ENCODE measurements at places on chromosomes 16 and 17.
A peak's percentile ranks its signal among the peaks of the same experiment; 100 is the strongest.

- DNase-seq: no peak
These were observed 71.1 kb downstream of the LMF1 start for GRCh38 chr16:899683-900060.

DNA sequence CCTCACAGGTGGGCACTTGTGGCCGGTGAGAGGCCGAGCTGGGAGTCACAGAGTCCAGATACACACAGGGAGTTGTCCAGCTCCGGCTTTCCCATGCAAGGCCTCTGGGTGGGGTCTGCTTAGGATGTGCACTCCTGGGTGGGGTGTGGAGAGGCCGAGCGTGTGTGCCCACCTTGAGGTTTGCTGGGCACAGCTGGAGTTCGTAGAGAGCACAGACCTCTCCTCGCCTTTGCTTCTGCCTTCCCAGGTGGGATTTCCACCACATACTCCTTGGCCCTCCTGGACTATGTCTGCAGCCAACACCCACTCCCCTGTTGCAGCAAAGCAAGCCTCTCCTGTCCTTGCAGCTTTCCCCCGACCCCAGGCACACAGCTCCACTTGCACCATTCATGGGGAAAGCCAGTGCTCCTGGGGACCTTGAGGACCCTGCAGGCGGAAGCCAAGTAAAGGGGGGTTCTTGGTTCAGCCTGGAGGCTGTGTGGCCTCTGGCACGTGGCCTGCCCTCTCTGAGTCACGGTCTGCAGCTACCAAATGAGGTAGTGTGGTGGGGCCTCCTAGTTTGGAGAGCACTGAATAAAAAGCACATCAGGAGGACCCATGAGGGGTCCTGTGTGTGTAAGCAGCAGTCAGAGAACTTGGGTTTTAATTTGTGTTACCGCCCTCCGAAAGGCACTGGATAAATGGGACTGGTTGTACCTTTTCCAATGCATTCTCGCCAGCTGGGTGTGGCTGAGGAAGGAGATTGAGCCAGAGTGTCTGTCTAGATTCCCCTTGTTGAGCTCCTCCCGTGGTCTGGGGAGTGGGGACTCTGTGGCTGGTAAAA, 31.5 kb downstream of the MPRIP start:
- DNase-seq: no peak

GRCh38 chr17:74484066-74484465, 17.6 kb downstream of the CD300A start:
- no peak for DNase-seq

DNA sequence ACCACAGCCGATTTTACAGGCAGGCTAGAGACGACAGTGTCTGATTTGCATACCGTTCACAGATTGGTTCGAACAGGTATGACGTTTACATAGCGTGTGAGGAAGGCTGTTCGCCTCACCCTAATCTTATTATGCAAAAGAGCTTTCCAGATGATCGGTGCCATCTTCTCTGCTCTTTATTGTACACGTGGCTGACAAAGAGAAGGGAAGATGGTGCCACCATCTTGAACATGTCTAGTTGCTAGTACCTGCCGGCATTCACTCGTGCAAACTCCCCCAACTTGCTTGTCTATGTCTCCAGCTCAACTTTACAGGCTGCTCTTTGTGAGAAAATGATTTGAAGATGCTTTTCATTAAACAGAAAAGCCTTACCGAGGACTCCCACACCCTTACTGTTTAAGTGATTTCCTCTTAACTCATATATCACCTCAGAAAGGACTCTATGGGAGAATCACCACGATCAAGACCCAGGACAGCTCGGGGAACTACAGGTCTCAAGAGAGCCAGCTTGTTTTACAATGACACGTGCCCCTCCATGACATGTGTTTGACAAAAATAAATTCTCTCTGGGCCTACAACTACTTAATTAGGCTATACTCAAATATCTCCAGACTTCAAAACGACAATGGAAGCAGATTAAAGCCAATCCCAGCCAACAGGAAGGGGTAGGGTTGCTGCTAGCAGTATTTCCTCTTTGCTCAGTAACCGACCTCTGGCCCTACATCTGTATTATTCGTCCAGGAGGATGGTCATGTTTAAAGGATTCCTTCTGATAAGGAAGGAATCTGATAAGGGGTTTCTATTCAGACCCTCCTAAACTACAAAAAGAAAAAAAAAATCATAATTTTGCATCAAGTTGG, 480.6 kb downstream of the TMEM114 start:
- DNase-seq: no peak

DNA sequence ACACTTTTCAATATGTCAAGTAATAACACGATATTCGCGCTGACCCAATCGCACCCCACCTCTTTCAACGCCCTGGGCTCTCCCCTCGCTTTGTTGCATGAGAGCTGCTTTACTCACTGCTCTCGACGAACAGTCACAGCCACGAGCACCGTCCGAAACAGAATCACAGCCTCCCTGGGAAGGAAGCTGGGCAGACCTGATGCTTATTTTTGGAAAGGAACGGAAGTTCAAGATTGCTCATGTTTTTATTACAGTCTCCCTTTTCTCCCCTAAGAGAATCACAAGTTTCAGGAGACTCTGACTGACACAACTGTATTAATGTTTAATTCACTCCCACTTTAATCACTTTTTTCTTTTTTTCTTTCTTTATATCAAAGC, 67.8 kb downstream of the ANKRD11 start:
- no peak for DNase-seq

GRCh38 chr16:50535506-50536257, 12.5 kb upstream of the NKD1 start:
- DNase-seq: no peak

GRCh38 chr17:1351971-1352370, 48.1 kb downstream of the YWHAE start:
- DNase-seq: no peak

- no peak for DNase-seq
These were observed 16.4 kb downstream of the MVP start for GRCh38 chr16:29836623-29837022.

- DNase-seq: peak; percentile 42
These were observed 11.4 kb downstream of the ZNF629 start for GRCh38 chr16:30775392-30776188.

DNA sequence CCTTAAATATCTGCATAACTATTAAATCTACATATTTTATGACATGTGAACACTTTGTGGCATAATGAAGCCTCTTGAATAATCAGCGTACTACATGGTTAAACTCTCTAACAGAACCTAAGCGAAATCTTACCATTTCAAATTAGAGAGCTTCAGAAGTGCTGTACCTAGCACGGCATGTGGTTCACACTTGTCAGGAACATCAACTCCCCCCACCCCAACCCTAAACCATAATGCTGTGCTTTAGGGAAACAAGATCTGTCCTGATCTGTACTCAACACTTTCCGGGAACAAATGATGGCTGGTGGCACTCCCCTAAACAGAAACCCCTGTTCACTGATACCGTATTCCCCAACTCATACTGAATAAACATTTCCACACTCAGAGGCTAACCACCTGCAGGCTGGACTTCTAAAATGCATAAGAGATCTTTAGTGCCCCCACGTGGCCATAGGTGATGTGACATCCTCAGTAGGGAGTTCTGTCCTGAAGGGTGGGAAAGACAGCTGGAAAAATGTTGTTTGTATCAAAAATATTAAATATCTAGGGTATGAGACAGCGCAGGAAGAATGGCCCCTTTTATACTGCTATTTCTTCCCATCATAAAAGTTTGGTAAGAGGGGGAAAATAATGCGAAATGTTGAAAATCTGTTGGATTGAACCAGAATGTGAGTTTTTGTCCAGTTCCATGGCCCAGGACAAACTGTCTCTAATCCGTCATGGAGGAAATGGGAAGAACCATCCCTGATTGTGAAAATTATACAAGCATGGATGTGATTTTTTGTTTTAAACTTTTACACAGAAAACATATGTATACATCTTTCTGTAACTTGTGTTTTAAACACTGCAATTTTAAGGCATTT, 88.6 kb downstream of the USP31 start:
- peak; percentile 33 for DNase-seq

GRCh38 chr17:44914148-44914547, 1.2 kb downstream of the GFAP start:
- no peak for DNase-seq

DNA sequence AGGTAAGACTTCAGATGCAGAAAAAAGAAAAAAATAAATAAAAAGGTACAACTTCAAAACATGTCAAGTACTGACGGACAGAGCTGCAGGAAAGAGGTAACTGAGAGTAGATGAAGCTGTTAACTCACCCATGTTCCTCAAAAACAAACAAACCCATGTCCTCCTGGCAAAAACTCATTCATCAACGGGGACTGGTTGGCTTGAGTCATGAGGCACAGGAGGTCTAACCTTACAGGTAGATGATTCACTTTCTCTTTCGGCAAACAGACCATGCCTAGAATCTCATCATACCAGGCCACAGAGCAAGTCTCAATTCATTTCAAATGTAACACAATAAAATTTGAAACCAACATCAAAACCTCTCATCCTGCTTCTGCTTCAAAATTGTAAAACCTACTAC, 12.3 kb upstream of the FASN start:
- DNase-seq: no peak

- no peak for DNase-seq
These were observed 13.2 kb upstream of the VPS35L start for GRCh38 chr16:19542138-19542821.

DNA sequence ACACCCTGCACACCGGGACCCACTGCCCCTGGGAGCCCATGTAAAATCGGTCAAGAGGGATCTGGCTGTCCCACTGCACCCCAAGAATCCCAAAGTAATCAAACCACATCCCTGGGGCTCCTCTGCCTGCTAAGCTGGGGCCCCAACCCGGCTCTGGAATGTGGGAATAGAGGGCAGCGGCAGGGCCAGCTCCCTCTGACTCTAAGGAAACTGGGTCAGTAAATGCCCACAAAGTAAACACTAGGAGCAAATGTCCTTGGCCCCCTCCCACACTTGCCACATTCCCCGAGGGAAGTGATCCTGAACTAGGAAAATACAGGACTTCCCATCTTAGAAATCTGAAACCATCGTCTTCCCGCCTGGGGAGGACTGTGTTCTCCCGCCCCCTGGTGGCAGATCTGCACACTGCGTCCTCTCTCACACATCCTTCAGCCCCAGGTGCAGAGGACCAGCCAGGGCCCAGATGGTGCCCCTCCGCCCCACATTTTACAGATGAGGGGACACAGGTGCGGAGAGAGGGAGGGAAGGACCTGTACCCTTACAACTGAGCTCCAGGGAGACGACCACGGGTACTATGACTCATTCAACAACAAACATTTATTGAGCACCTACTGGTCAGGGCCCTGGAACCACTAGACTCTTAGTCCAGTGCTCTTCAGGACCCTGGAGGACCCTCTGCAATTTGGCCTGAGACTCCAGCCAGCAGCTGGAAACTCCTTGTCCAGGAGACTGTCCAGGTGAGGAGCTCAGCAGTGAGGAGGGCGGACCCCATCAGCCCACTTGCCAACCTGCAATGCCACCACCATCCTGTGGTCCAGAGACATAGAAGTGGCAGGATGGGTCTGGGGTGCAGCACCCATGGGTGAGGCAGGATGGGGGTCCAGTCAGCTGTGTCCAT, 10.1 kb downstream of the P3H4 start:
- DNase-seq: peak; percentile 58

- no peak for DNase-seq
These were observed 8.6 kb upstream of the DHRS13 start for GRCh38 chr17:28911411-28912045.

DNA sequence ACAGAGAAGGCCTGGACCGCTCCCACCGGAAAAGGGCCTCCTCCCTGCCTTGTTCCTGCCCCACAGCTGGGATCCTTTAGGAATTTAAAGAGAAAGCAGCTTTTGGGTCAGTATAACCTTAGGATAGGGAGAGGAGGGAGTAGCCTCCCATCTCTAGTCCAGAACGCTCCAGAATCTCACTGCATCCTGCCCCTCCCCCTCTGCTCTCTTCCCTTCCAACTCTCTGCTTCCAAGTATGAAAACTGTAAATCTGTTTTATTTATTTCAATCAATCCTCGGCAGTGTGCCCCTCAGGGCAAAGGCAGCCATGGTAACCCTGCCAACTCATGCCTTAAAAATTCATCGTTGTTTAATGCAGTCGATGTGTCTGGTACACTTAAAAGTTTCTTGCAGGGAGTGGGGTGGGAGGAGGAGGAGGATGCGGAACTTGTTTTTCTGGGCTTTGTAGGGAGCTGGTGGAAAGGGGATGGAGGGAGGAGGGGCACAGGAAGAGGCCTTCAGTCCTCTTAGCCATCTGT, 21.2 kb upstream of the MTSS2 start:
- no peak for DNase-seq

DNA sequence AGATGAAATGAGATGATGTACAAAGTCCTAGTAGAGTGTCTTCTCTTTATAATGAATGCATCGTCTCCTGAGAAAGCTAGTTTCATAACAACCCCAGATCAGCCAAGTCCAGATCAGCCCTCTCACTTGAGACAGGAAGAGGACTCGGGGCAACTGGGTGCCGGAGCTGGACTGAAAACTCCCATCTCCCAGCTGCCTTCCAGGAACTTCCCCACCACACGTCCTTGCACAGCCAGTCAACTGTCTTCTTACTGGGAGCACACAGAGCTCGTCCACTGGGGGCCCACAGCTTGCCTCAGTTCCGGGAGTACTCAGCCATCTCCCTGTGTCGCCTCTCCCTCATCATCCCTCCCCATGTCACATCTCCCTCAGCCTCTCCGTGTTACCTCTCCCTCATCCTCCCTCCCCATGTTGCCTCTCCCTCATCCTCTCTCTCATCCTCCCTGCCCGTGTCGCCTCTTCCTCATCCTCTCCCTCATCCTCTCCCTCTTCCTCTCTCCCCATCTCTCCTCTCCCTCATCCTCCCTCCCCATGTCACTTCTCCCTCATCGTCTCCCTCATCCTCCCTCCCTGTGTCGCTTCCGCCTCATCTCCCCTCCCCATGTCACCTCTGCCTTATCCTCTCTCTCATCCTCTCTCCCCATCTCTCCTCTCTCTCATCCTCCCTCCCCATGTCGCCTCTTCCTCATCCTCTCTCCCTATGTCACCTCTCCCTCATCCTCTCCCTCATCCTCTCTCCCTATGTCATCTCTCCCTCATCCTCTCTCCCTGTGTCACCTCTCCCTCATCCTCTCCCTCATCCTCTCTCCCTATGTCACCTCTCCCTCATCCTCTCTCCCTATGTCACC, 22.4 kb upstream of the KCNH6 start:
- no peak for DNase-seq

DNA sequence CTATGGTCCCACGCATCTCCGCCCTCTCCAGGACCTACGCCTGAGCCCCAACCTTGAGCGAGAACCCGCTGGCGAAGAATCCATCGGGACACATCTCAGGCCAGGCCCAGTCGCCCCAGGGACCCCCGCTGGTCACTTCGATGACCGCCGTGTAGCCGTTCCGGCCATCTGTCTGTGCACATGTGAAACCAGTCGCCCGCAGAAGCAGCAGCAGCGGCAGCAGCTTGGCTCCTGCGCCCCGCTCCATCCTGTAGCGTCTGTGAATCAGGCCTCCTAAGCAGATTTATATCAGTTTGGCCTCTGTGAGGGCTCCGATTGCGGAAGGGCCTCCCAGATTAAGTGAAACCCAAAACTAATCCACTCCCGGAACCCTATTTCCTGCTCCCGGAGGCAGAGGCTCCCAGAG, at the start of gene VMO1:
TSS of gene VMO1 (minus strand) at position 259 of the 406 bp plus-strand sequence. CDS start at position 247, 12 bp downstream.
- no peak for DNase-seq

- DNase-seq: no peak
These were observed 997 bp upstream of the CDH11 start for GRCh38 chr16:65122724-65123395.

GRCh38 chr16:10577305-10578202, 2.8 kb downstream of the EMP2 start:
- no peak for DNase-seq

DNA sequence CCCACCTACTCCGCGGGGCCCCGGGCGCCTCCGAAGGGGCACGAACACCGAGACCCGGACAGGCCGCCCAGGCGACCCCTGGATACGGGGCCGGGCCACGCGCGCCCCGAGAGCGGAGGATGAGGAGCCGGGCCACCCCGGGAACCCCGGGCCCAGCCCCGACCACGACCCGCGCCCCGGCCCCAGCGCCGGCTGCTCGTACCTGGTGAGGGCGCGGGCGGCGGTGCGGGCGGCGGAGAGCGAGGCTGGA, 192 bp downstream of the FASN start:
- DNase-seq: no peak

Measured in stimulated activated CD8-positive, alpha-beta memory T cell treated with anti-CD3 and anti-CD28 coated beads, Interleukin-7, amount 100 ng/mL, for 24 hours (primary cell).